Activated naive CD4-positive, alpha-beta T cell treated with anti-CD3 and anti-CD28 coated beads, Interleukin-2, amount 50 U/mL, for 72 hours (primary cell): ENCODE measurements at places on chromosomes 16 and 17. TPM values are rescaled to one million over a fixed set of nuclear protein-coding genes. Genes with fewer than 3 reads are reported as not detected.

GRCh38 chr16:11140098-11140375 lies 116.0 kb downstream of the SOCS1 start:
- peak; percentile 77 for DNase-seq

GRCh38 chr16:30094541-30095165 lies 1.4 kb downstream of the YPEL3 start:
- no peak for DNase-seq

- DNase-seq: peak; percentile 71
Observed at GRCh38 chr16:81632392-81633146, 146.5 kb upstream of the PLCG2 start.

DNA sequence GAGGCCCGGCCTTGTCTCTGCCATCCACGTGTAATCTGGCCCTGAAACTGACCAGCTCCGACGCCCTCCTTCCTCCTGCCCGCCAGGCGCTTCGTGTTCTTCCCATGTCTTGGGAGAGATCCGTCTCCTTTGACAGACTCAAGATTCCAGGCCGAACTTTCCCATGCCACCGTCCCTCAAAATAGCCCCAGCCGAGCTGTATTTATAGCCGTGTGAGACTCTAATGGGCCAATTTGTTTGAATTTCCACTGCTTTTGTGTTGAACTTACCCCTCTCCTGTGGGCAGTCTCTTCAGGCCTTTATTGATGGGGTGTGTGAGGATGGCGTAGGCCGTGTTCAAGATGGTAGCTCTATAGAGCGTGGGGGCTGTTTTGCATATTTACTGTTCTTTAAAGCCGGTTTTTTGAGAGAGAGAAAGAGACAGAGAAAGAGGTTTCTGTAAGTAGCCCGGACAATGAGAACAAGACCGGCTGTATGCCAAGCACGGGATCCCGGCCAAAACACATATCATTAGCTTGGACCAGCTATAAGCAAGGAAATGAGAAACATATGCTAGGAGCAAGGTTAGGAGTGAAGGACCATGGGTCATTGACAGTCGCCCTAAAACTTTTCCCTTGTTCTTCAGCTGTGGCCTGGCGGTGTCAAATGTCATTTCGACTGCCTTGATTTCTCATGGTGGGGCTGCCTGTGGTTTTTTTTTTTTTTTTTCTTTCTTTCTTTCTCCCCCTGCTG lies 124.5 kb upstream of the ZFHX3 start:
- no peak for DNase-seq

DNA sequence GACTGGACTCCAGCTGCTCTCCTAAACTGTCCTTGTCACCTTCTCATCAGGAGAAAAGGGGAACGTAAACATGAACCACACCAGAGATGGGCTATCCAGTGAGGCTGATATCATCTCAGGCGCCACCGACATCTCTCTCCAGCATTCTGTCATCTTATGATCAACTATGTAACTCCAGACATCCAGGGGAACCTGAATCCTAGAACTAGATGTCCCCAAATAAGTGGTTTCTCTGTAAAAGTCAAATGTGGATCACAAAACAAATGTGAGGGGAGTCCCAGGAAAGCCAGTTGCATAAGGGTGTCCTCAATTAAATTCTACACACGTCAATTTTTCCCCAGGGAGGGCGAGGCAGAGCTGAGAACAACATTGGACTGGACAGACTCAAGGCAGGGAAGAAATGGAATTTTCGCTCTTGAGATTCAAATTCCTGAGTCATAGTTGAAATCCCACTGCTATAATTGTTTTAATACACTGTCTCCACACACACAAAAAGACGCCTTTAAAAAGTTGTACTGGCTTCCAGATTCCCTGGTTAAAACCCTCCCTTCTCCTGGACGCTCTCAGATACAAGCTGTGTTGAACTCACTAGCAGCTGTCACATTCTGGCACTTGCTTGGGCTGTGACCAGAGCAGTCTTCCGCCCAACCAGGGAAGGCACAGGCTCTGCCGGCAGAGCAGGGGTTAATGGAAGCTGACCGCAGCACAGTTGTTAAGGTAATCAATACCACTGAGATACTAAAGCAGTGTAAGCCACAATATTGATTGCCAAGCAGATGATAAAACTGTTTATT lies 62.6 kb downstream of the ZFHX3 start:
- no peak for DNase-seq

- no peak for DNase-seq
Observed at GRCh38 chr17:50469208-50469605, 527 bp upstream of the CHAD start.

DNA sequence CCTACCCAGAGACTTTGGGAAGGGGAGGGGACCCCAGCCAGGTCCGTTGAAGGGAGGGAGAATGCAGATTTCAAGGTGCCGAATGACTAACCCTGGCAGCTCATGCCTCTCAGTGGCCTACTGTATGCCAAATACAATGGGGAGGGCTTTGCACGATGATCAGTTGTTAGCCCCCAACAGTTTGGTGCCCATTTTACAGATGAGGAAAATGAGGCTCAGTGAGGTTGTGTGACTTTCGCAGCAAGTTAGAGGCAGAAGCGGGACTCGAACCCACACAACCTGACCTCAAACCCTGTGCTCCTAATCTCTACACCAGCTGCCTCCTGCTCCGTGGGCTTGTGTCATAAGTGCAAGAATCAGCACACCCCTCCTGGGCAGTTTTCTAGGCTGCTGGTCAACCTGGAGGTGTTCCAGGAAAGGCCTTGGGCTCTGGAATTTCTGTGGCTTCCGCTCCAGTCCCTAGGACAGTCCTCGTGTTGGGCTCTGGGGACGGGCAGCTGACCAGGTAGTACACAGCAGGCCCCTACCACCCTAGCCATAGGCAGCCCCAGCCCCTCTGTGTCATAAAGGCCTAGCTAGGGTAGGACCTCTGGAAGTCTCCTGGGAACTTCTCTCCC lies 11.9 kb upstream of the NAGPA start:
- DNase-seq: no peak

GRCh38 chr17:79728169-79728907 lies 2.4 kb upstream of the ENPP7 start:
- DNase-seq: peak; percentile 85

DNA sequence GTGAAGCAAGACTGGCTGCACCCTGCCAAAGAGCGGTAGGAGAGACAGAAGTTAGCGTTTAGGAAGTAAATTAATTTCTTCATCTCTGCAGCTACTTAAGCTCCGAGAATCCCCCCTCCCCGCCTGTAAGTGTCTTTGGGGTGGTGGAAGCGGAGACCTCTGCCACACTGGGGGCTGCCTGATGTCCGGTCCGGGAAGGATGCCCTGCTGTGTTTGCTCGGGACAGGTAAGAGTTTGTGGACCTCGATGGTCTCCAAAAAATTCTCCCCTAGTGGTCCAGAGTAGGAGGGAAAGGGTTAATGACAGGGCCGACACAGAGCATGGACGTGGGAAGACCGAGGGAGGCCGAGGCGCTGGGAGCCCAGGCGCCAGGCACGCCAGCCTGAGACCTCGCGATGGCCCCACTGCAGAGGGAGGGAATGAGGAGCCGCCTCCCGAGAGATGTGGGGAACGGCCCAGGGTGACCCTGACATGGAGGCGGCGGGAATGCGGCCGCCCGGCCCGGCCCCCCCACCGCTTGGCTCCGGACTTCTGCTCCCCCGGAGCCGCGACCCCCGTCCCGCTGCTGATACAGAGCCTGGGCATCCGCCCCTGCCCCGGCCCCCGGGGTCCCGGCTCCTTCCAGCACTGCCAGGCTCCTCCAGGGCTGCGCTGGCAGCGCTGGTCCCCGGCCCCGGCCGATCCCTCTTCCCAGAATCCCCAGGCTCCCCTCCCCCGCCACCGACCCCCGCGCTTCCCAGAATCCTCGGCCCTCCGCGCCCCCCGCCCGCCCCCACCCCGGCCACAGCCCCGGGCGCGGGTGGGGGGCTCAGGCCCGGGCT lies 680 bp downstream of the ZNF629 start:
- no peak for DNase-seq

DNA sequence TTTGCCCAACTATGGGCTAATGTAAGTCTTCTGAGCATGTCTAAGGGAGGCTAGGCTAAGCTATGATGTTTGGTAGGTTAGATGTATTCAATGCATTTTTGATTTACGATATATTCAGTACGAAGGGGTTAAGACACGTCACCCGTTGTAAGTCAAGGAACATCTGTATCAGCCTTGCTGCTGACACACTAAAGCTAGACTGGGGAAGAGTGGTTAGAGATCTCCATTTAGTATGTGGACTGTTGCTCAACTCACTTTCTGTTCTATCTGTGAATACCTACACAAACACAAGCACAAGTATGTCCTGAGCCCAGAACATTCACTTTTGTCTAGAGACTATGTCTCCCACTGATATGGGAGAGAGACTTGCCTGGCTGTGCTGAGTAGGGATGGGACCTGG lies 71.5 kb downstream of the VMP1 start:
- no peak for DNase-seq

The MYH1 gene
- total RNA-seq: not detected
